Astrocyte (in vitro differentiated cells and primary cell): ENCODE measurements at places on chromosomes 6 and 20. TPM values are rescaled to one million over a fixed set of nuclear protein-coding genes. Genes with fewer than 3 reads are reported as not detected.

DNA sequence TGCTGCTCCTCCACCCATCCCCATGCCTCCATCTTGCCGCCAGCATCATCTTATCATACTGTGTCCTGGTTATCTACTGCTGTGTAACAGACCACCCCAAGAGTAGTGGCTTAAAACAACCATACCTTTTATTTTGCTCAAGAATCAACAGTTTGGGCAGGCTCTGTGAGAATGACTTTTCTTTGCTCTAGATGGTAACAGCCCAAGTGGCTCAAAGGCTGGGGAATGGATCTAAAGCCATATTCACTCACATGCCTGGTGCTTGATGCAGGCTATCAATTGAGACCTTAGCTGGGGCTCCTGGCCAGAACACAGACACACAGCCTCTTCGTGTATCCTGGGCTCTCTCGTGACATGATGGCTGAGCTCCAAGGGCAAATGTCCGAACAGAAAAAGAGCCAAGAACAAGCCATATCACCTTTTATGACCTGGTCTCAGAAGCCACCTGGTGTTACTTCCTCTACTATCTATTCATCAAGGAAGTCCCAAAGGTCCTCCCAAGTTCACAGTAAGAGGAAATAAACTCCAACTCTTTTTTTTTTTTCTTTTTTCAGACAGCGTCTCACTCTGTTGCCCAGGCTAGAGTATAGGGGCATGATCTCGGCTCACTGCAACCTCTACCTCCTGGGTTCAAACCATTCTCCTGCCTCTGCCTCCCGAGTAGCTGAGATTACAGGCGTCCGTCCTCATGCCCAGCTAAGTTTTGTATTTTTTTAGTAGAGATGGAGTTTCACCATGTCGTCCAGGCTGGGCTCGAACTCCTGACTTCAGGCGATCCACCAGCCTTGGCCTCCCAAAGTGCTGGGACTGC, 159.3 kb upstream of the JARID2 start:
- DNase-seq, result no peak

DNA sequence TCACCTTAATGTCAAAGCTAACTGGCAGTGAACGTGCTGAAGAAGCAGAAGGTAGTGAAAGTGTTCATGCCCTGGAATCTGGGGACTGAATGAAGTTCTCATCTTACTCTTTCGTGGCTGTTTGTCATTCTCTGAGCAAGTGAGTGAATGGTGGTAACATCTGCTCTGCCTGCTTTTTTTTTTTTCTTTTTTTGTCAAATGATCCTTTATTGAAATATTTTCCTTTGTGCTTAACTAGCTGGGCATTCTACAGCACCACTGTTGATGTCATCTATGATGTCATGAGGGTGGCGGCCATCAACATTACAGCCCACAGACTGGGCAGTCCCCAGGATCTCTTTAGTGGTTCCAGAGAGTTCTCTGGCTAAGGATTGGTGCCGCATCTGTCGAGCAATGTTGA, 65.2 kb downstream of the RIN2 start:
- no peak for DNase-seq

GRCh38 chr6:1325461-1326309, 13.8 kb downstream of the FOXQ1 start:
- DNase-seq, result peak; percentile 94

- DNase-seq, result no peak
These were observed 168.2 kb upstream of the SSTR4 start for GRCh38 chr20:22866812-22867341.

DNA sequence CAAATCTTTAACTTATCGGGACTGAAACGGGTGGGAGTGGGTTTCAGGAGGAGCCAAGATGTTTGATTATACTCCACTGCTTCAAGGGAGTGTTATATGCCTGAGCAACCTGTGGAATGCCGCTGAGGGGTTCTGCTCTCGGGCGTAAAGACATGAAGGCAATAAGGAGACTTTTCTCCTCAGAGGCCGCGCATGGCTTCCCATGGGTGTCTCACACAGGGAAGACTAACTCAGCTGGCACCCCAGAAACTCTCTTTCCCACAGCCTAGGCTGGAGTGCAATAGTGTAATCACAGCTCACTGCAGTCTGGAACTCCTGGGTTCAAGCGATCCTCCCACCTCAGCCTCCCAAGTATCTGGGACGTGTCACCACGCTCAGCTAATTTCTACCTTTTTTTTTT, 5.1 kb upstream of the C20orf141 start:
- DNase-seq, result no peak

DCBLD1 gene
- total RNA-seq, result 36.8 and 44.9 TPM in 2 replicates

DNA sequence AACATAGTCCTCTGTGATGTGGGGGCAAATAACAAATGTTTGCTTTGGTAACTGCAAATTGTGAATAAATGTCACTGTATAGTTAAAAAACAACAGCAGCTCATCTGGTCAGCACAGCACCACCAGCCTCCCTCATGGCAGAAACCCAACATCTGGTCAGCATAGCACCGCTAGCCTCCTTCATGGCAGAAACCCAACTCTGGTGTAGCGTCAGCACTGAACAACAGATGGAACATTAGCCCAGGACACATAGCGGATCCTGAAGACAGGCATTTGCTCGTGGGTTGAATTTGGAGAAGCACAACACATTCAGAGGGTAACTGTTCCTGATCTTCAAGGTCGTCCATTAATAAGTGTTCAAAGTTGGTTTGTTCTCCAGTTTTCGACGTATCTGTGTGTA, 265.9 kb downstream of the DLL1 start:
- DNase-seq, result peak; percentile 2

DNA sequence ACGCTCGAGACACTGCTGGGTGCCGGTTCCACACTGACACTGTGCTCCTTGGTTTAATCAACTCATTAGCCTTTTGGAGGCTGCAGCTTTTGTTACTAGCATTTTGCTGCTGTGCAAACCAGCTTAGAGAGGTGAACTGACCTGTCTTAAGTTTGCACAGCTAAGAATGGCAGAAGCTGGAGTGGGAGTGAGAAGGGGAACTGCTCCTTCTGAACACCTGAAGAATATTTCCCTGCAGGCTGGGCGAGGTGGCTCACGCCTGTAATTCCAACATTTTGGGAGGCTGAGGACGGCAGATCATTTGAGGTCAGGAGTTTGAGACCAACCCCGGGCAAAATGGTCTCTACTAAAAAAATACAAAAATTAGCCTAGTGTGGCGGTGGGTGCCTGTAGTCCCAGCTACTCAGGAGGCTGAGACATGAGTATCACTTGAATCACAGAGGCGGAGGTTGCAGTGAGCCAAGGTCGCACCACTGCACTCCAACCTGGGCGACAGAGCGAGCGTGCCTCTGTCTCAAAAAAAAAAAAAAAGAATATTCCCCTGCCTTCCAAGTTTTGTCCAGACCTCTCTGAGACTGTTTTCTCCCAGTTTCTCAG, 5.0 kb downstream of the CEBPB start:
- DNase-seq, result no peak

DNA sequence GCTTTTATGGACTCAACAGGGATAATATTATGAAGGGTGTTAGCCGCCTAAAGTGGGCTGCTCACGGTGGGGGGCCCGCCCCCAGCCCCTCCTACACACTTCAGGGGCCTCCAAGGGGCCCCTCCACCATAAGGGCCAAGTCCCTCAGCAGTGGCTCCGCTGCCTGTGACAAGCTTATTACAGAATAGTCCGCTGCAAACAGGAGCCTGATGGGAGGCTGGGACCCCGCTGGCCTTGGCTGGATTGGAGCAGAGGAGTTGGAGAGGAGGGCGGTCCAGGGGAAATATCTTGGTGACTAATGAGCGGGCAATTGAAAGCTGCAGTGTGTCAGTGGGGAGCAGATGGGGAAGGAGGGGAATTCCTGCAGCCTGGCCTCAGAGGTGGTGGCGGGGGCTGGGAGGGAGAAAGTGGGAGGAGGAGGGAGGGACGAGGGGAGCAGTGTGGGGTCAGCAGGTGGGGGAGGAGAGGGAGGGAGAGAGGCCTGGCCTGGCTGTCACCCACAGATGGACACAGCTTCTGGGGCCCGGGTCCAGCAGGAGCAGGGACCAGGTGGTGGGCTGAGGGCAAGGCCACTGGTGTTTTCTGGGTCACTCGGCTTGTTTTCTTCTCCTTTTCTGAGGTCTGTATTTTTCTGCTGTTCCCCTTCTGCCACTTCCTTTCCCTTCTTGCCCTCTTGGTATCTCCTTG, 57.6 kb upstream of the FOXP4 start:
- peak; percentile 91 for DNase-seq

DNA sequence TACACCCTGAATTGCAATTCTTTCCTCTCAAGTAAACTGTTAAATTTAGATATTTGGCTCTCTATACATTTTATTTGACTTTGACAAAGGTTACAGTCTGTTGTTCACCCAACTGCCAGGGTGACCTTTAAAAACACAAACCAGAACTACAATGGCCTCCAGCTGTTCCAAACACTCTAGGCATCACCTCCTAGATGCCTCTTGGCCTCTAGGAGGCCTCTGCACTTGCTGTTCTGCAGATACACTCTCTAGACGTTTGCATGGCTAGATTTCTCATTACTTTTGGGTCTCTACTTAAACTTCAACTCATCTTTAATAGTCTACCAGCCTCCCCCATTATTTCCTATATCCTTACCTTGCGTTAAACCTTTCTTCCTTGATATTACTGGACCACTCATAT, 102.8 kb upstream of the BEND3 start:
- DNase-seq, result no peak

DNA sequence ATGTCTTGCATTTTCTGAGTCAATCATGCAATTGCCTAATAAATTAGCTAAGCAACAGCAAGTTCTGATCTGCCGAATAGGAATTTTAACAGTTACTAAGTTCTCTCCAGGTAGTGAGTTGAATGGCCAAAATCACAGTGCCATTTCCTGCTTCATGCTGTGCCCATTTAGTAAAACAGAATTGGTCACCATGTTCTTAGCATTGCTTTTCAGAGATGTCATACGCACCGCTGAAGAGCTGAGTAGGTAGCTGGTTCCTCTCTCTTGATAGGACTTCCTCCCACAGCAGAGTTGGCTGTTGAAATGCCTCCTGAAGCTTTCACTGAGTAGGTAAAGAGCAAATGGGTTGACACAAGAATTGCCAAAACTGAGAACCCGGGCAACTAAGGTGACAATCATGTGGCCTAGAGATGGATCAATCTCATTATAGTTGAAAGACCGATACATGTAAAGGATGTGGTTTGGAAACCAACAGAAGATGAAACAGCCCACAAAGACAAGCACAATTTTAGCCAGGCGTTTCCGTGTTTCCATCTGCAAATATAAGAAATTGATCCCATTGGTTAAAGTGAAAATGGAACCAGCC, 57.1 kb upstream of the GJE1 start:
- DNase-seq, result no peak

BFSP1 gene
- 3.7 and 4.2 TPM in 2 replicates for total RNA-seq

GRCh38 chr6:159101656-159102055, 56.9 kb upstream of the TAGAP start:
- DNase-seq, result no peak

DNA sequence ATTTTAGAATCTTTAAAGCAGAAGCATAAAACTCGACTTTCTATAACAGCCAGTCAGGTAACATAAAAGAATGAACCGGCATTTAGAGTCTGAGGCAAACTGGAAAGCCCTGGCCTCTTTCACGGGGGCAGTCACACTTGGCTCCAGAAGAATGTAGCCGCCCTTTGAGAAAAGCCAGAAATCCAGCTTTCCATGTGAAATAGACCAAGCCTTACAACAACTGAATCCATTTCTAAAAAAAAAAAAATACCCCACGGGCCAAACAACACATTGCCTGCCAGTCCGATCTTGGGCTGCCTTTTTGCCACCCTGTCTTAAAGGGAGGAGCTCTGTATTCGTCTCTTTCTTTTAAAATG, 252.9 kb upstream of the TAB2 start:
- DNase-seq, result no peak

TGM2 gene
- total RNA-seq, result 48.2 and 98.9 TPM in 2 replicates

GRCh38 chr6:75849329-75850025, 100.4 kb downstream of the MYO6 start:
- no peak for DNase-seq

DNA sequence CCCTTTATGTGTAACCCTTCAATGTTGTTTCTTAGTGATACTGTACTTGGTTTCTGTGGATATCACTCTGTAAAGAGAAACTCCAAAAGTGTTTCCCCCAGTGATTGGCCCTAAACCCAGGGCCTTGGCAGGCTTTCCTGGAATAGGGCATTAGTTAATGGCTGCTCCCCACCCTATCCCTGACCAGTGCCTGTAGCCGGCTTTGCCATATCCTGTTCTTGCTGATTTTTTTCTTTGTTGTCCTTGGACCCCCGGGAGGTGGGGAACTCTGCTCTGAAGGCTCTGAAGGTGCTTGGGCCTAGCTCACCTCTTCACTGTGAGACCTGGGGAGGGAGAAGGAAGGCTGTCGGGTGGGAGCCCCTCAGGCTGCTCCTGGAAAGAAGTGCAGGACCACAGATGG, 120.1 kb downstream of the TCP11 start:
- no peak for DNase-seq

DNA sequence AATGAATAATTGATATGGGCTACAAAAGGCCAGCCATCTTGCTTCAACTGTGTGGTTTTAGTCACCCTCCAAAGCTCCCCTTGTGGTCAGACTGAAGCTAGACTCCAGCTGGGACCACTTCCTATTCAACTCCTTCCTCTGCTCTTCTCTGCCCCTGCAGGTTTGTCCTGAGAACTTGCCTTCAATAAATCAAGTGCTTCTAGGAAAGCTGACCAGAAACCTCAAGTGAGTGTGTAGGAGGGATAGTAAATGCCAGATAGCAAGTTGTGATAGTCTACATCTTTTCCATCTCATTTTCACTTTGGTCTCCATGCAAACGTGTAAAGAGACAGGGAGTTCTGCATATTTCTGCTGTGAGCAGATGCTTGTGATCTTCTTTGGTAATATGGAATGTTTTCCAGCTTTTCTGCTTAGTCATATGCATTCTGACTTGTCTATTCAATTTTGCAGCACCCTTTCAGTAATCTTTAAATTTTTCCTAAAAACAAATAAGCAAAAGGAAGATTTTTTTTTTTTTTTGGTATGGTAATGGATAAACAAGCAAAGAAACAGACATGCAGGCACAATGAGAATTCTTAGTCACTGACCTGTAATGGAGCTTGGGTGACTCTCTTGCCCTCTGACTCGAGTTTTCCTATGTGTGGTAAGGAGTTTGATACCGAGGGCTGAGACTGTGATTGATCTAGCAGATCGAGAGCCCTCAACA, 201.3 kb upstream of the BTBD3 start:
- peak; percentile 94 for DNase-seq

ULBP1 gene
- total RNA-seq, result 7.4 and 8.8 TPM in 2 replicates

HUS1B gene
- 1.3 and 1.6 TPM in 2 replicates for total RNA-seq

DNA sequence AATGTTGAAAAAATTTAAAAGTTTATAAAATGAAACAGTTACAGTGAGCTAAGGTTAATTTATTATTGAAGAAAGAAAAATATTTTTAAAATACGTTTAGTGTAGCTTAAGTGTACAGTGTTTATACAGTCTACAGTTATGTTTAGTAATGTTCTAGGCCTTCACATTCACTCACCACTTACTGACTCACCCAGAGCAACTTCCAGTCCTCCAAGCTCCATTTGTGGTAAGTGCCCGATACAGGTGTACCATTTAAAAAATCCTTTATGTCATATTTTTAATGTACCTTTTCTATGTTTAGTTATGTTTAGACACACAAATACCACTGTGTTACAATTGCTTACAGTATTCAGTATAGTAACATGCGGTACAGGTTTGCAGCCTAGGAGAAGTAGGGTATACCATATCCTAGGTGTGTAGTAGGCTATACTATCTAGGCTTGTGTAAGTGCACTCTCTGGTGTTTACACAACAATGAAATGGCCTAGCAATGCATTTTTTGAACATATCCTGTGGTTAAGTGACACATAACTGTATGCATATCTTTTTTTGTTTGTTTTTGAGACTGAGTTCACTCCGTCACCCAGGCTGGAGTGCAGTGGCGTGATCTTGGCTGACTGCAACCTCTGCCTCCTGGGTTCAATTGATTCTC, 26.3 kb downstream of the FLRT3 start:
- DNase-seq, result no peak

SERINC3 gene
- 94.3 and 107 TPM in 2 replicates for total RNA-seq

CCM2L gene
- total RNA-seq, result 0.11 TPM in 1 of 2 replicates, not detected in the other
